CD8-positive, alpha-beta memory T cell (primary cell): ENCODE measurements at places on chromosomes 13 and 19. TPM values are rescaled to one million over a fixed set of nuclear protein-coding genes. Genes with fewer than 3 reads are reported as not detected.

DNA sequence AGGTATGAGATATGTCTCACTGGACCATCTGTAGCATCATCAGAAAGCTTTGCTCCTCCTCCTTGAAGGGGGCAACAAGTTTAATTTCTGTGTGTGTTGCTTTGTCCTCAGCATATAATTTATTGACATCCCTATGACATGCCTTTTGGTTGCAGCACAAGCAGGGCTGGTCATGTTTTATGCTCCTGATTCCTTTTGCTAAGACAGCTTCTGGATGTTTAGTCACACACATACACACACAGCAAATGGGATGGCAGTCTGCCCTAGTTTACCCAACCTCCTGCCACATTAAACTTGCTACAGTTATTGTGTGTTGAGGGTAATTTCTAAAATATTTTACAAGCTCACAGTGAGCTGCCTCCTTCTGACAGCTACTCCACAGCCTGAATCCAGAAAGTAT, 217.9 kb upstream of the RXFP2 start:
- H3K27me3 ChIP-seq, result no peaks in the 10 kb centered on the region
- no peaks in the 10 kb centered on the region for H3K4me1 ChIP-seq
- no peaks in the 10 kb centered on the region for H3K36me3 ChIP-seq
- no peak overlapping the region for H3K4me3 ChIP-seq

GRCh38 chr19:28831462-28831861, 381.5 kb downstream of the UQCRFS1 start:
- no peaks in the 10 kb centered on the region for H3K4me1 ChIP-seq
- no peaks in the 10 kb centered on the region for H3K27me3 ChIP-seq
- no peak overlapping the region for H3K4me3 ChIP-seq
- no peak for DNase-seq
- H3K27ac ChIP-seq, result no peak overlapping the region

DNA sequence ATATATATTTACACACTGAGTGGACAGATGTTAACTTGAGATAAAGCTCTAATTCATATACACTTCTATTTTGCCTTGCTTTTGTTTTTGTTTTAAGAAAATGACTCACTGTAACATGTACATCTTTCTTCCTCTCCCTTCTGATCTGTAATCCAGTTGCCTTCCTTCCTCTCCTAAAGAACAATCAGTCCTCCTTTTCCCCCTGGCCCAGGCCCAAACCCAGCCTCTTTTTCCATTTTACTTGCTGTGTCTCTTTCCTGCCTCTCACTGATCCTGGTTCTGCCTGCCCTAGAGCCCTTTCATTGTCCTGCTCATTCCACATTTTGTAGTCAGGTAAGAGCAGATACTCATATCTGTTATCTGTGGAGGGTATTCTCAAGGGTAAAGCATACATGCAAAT, 50.8 kb downstream of the ZAR1L start:
- no peaks in the 10 kb centered on the region for H3K4me1 ChIP-seq
- no peaks in the 10 kb centered on the region for H3K27me3 ChIP-seq
- H3K4me3 ChIP-seq, result no peak overlapping the region
- DNase-seq, result no peak
- H3K36me3 ChIP-seq, result no peaks in the 10 kb centered on the region

GRCh38 chr19:45876411-45877197, 9.3 kb downstream of the IRF2BP1 start:
- no peak for DNase-seq
- H3K27me3 ChIP-seq, result peaks cover 2% of the 10 kb centered on the region
- H3K36me3 ChIP-seq, result no peaks in the 10 kb centered on the region
- H3K4me3 ChIP-seq, result no peak overlapping the region
- peak overlapping the region; percentile 47 for H3K27ac ChIP-seq

GRCh38 chr13:46575818-46576221, 22.9 kb downstream of the LRCH1 start:
- no peak overlapping the region for H3K4me3 ChIP-seq
- no peaks in the 10 kb centered on the region for H3K36me3 ChIP-seq
- no peak overlapping the region for H3K27ac ChIP-seq

DNA sequence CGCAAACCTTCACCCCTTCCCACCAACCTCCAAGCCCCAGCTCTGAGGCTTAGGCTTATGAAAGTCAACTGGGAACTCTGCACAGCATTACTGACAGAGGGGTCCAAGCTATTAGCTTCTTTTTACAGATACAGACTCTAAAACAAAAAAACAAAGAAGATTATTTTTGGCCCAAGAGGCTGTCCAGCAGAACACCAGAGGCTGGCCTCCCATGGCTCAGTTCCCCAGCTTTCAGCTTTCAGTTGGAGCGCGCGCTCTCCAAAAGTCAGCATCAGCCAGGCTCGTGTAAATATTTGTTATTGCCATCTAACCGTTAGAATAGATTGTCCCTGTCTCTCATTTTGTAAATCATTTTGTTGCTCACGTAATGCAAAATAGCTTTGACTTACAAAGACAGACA, 58.4 kb downstream of the ZIC5 start:
- H3K4me3 ChIP-seq, result no peak overlapping the region
- peaks cover 15% of the 10 kb centered on the region for H3K4me1 ChIP-seq
- no peaks in the 10 kb centered on the region for H3K36me3 ChIP-seq
- no peaks in the 10 kb centered on the region for H3K27me3 ChIP-seq
- H3K27ac ChIP-seq, result no peak overlapping the region

The SYDE1 gene
- total RNA-seq, result 0.44 TPM

The KL gene
- total RNA-seq, result 0.35 TPM

The ZNF154 gene
- total RNA-seq, result 6.5 TPM

The ZNF574 gene
- total RNA-seq, result 18.8 TPM

The CADM4 gene
- total RNA-seq, result 0.24 TPM

The A1BG gene
- total RNA-seq, result 16.8 TPM
